ENCODE measurements at places on chromosomes 11 and 22. TPM values are rescaled to one million over a fixed set of nuclear protein-coding genes. Genes with fewer than 3 reads are reported as not detected.

Gene MS4A3
- not detected for total RNA-seq

DNA sequence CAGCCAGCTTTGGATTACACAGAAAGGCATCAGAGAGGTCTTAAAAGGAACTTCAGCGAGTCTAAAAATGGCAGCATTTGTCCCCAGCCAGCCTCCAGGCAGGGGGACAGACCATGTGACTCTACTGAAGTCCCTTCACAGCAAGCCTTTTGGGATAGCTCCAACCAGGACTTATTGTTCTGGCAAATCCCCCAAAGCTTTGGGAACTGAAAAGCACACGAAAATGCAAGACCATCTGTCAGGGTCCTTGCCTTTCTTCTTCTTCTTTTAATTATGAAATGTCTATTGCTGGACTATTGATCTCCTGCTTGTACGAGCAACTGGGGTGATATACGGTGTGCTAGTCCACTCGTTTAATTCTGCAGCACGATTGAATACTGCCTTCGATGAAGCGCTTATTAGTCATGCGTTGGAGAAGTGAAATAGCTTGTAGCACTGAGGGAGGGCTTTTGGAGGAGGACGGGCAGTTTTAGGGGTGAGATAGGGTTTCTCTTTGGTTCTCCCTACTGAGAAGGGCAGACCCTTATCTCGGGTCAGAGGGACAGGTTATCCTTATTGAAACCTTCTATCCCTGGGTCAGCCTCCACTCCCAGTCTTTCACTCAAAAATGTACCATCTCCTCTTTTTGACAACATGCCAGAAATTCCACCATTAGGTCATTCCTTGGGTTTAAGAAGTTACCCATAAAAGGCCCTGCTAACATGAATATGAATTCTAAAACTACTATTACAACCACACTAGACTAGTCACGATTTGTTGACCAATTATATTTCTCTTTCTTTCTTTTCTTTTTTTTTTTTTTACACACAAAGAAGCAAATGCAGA is 416.4 kb downstream of the MIAT start:
- H3K27ac ChIP-seq, result no peak overlapping the region
- no peak overlapping the region for H3K4me3 ChIP-seq
- no peaks in the 10 kb centered on the region for H3K4me1 ChIP-seq
- no peak for DNase-seq
- no peaks in the 10 kb centered on the region for H3K36me3 ChIP-seq

GRCh38 chr11:128658502-128658901 is 35.4 kb upstream of the FLI1 start:
- H3K4me3 ChIP-seq, result no peak overlapping the region
- peaks cover 19% of the 10 kb centered on the region for H3K27me3 ChIP-seq
- no peaks in the 10 kb centered on the region for H3K36me3 ChIP-seq
- H3K27ac ChIP-seq, result peak overlapping the region; percentile 28
- DNase-seq, result peak; percentile 20

DNA sequence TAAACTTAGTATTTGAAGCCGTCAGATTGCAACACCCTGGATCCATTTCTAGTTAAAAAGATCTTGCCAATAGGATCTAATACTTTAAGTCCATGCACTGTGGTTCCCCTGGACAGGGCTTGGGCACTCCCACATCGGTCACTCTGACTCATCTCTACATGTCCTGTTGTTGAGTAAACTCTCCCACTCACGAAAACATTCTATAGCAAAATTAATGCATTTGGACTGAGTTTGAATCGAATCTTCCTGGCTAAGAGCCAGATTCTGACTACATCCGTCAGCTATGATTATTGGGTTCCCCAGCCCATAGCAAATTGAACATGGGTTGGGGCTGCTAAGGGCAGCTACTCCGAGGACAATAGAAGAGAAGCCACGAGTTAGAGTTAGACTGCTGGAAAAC is 182.1 kb upstream of the SORL1-AS1 start:
- H3K4me3 ChIP-seq, result peak overlapping the region; percentile 76
- H3K27ac ChIP-seq, result peak overlapping the region; percentile 78
- H3K27me3 ChIP-seq, result peaks cover 3% of the 10 kb centered on the region
- H3K36me3 ChIP-seq, result 0 out of 2 replicates have a peak, but pooled peaks cover 5% of the 10 kb centered on the region
- DNase-seq, result peak; percentile 84
- H3K4me1 ChIP-seq, result peaks cover 62% of the 10 kb centered on the region

- H3K4me1 ChIP-seq, result no peaks in the 10 kb centered on the region
- H3K27me3 ChIP-seq, result peaks cover 1% of the 10 kb centered on the region
- peaks cover 13% of the 10 kb centered on the region for H3K36me3 ChIP-seq
- H3K27ac ChIP-seq, result no peak overlapping the region
- no peak for DNase-seq
These were observed 456.9 kb downstream of the BRD1 start for GRCh38 chr22:49370627-49371301.

Gene SLCO2B1
- total RNA-seq, result not detected
